ENCODE measurements at places on chromosomes 7 and 10. TPM values are rescaled to one million over a fixed set of nuclear protein-coding genes. Genes with fewer than 3 reads are reported as not detected.

Gene HECW1
- 3.7 TPM for total RNA-seq

Gene AGBL3
- total RNA-seq, result 3.3 TPM

Gene CLCN1
- total RNA-seq, result not detected

Gene CEP41
- total RNA-seq, result 33.1 TPM

Gene HOXA4
- 4.1 TPM for total RNA-seq

Gene FKBP14
- 54.4 TPM for total RNA-seq

Gene FRAT1
- total RNA-seq, result 1.3 TPM

Gene ADRA2A
- not detected for total RNA-seq

Gene ITPRID1
- total RNA-seq, result not detected

Gene SLC13A1
- total RNA-seq, result not detected

Gene UNCX
- total RNA-seq, result not detected
